Ovary (tissue), 10 donors: ENCODE measurements at places on chromosomes 1 and 21. TPM values are rescaled to one million over a fixed set of nuclear protein-coding genes. Genes with fewer than 3 reads are reported as not detected.

Gene ATP6V1G3
- not detected for total RNA-seq

- no peak for DNase-seq
Observed at GRCh38 chr1:238767321-238767720, 619.0 kb upstream of the CHRM3 start.

DNA sequence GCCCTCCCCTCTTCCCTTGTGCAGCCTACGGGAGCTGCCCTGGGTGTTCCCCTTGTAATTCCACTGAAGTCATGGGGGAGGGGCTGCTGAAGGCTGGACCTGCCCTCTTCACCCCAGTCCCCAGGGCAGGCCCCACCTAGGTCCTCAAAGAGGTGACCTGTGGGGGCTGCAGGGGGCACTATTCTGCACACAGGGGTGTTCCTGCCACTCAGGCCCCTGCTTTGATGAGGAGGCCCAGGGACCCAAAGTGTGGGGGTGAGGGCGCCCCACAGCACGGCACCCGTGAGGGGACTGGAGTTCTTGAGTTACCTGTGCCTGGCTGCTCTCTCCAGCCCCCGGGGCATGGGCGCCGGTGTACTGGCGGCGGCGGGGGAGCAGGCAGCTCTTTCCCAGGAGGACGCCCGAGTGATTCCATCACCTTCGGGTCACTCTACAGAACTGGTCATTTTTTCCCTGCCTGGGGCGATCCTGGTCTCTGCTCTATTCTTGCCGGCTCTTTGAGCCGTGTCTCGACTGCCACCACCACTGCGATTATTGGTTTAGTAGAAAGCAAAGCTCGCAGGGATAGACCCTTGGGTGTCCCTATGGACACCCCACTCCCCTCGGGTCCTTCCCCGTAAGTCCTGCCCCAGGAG is 6.9 kb upstream of the PRDM16 start:
- no peak for DNase-seq

GRCh38 chr1:58005212-58005611 is 541.3 kb downstream of the OMA1 start:
- no peak for DNase-seq
